ENCODE measurements at places on chromosomes 13 and 19.

DNA sequence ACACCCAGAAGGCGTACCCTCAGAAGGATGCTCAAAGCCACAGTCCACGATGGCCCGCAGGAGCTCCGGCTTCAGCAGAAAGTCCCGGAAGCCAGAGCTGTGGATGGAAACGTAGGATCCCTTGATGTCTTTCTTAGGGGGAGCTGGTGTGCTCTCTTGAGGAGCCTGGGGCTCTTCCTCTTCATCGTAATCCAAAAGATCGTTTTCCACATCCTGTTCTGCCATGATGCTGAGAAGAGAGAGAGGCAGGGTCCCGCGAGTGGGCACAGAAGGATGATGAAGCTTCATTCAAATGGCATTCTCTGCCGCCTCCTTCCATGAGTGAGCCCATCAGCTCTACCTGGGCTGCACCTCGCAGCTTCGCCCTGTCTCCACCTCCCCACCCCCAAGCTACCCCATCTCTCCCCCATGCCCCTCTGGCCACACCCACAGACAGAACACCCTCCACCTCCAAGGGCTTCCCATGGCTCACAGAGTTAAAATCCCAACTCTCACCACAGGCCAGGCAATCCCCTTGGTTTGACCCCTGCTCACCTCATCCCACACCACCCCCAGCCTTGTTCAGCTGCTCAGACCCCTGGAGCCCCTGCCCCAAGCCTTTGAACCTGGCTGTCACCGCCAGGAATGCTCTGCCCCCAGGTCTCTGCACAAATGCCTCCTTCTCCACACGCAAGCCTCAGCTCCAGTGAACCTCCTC lies 6.0 kb downstream of the DDX39A start:
- no peak for DNase-seq

DNA sequence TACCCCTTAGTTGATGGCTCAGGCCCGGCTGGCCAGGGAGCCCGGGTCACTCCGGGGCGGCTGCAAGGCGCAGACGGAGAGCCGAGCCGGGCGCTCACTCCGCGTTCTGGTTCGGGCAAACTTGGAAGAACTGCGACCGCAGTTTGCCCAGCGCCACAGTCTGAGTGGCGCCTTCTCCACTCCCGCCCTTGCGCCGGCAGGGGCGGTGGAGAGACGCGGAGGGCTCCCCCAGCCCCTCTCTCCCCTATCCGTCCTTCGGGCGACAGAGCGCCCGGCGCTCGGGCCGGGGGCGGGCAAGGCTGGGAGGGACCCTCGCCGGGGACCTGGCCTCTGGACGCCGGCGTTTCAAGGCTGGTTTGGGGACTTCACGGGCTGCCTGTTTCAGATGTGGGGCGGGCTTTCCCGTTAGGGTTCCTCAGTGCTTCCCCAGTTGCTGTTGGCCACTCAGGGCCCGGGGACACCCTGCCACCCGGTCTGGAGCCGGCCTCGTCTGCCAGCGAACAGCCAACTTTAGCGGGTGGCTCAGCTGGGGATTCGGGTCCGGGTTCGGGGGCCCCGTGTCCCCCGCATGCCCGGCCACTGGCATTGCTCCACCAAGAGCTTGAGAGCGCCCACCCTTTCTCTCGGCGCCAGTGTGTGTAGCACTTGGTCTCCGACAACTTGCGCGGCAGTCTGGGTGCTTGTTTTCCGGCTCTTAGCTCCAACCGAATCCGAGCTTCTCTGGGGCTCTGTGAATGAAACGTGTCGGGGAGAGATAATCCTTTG lies 1.5 kb downstream of the GPC6 start:
- peak; percentile 50 for DNase-seq

- no peak for DNase-seq
Observed at GRCh38 chr19:57887195-57887941, 1.5 kb downstream of the ZNF814 start.

DNA sequence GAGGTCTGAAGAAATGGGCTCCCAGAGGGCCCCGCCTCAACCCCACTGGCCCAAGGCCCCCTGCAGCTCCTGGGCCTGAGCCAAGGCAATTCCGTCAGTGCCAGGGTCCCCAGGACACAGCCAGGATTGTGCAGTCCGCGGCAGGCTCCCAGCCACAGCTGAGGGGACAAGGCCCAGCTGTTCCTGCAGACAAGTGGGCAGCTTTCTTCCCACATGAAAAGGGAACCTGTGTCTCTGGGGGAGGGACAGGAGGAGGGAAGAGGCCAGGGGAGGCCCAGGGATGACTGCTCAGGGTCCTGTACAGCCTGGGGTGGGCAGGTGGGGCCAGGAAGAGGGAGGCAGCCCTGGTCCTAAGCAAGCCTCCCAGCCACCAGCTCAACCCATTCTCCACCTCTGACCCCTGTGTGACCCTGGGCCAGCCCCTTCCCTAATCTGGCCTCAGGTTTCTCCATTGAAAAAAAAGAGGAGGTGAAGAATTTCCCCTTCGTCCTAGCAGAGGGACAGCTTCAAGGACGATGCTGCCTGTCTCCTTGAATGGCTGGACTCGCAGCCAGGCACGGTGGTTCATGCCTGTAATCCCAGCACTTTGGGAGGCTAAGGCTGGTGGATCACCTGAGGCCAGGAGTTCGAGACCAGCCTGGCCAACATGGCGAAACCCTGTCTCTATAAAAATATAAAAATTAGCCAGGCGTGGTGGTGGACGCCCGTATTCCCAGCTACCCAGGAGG lies 20.5 kb upstream of the VSTM2B start:
- DNase-seq = no peak

DNA sequence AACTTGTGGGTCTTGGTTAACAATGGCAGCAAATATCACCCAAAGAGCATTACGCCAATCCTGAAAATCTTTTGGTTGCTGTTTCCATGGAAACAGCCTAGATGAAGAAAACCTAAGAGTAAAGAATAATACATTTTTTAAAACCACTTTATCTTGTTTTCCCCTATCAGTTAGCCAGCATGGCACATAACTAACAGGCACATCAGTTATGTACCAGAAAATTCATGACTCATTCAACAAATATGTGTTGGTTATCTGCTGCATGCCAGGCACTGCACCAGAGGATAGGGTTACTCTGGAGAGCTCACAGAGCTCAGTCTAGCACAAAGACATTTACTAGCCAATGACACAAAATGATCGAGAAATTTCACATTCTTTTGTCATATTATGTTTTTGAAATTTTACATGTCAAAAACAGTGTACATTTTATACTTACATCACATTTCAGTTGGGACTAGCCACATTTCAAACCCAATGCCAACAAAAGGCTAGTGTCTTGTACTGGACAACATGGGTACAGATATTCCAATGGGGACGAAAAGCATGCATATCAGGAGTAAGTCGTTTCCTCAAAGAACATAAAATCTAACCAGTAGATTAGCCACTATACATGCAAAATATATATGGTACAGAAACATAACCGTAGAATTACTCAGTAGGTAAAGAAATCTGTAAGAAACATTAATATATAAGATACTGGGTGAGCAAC lies 20.3 kb downstream of the LNX2 start:
- no peak for DNase-seq

DNA sequence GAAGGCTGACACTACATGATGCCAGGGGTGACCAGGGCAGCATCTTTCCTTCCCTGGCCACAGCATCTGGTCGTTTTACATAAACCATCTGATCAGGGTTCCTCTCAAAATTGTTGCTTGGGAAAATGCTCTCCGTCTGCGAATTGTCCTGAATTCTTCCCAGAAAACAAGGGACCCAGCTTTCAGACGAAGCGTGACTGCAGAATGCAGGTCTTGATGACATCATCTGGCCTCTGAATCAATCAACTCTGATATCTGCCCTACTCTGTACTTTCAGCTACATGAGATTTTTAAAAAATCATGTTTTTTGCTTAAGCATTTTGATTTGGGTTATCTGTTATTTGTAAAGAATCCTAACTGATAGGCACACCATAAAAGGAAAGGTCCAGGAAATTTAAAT lies 246.6 kb upstream of the IRS2 start:
- no peak for DNase-seq

- DNase-seq = no peak
Observed at GRCh38 chr19:56261145-56261544, 11.4 kb upstream of the EDDM13 start.

DNA sequence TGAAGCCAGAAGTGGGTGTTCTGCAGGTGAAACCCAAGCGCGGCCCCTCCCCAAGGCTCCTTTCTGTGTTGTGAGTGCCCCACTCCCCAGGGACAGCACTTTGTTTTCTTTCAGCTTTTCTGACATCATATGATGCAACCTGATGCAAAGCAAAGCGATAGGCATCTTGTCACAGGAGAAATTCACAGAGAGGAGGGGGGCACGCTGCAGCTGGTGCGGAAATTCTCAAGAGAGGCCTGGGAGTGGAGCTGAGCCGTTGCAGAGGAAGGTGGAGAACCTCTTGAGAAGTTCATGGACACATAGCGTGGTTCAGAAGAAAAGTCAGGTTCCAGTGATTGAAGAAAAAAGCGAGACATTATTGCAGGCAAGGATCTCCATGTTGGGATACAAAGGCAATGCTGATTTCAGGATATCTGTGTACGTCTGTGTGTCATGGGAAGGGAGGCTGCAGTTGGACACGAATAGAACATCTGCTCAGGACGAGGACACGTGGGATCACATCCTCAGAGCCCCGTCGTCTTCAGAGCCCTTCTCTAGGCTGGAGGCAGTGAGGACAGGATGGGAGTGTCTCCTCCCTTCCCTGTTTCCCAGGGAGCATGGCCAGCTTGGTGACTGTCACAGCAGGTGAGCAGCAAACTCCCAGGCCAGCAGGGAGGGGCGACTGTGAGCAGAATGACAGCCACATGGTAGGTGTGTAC lies 79.2 kb downstream of the IRS2 start:
- DNase-seq = peak; percentile 83

DNA sequence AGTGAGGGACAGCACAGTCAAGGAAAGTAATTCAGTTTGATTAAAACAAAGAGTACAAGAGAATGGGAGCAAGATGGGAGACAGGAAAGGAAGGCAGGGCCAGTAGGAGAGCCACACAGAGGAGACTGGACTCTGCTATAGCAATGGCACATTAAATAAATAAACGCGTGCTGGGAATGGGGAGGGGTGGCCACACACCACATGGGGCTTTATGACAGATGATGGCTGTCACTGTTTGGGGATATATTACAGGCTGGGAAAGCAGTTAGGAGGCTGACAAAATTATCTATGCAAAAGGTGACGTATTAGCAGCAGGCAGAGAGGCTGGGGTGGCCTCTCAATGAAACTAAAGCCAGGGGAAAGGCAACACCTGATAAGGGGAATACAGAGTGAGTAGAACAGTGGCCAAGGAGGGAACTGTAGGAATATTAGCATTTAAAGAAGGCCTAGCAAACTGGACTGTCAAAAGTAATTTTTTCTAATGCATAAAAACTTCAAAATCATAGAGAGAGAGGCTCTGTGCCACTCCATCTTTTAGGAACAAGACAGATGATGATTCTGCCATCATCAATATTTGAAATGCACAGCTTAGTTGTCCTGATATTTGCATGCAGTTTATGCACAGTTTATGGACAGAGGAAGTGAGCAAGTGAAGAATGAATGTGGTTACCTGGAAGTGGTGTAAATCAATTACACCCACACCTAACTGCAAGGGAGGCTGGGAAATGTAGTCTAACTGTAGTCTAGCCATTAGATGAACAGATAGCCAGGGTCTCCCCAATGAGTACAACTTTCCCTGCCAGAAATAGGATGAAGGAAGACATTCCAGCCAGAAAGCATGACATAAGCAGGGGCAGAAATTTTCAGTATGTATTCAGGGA lies 346.5 kb downstream of the FOXO1 start:
- DNase-seq = no peak

- no peak for DNase-seq
Observed at GRCh38 chr19:14003251-14004055, 2.7 kb downstream of the RFX1 start.

DNA sequence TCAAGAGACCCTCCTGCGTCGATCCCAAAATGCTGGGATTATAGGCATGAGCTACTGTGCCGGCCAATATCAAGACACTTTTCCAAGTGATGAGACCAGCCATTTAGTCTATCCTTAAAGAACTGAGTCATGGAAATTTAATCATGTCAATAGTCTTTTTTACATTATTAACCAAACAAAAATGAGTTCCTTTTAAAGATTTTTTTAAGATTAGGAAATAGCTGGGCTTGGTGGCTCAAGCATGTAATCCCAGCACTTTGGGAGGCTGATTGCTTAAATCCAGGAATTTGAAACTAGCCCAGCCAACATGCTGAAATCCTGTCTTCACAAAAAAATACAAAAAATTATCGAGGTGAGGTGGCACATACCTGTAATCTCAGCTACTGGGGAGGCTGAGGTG lies 16.7 kb upstream of the ZNF564 start:
- no peak for DNase-seq

- no peak for DNase-seq
Observed at GRCh38 chr13:33281951-33282595, 3.5 kb downstream of the STARD13 start.

- no peak for DNase-seq
Observed at GRCh38 chr19:42280815-42281145, 11.7 kb downstream of the CIC start.

DNA sequence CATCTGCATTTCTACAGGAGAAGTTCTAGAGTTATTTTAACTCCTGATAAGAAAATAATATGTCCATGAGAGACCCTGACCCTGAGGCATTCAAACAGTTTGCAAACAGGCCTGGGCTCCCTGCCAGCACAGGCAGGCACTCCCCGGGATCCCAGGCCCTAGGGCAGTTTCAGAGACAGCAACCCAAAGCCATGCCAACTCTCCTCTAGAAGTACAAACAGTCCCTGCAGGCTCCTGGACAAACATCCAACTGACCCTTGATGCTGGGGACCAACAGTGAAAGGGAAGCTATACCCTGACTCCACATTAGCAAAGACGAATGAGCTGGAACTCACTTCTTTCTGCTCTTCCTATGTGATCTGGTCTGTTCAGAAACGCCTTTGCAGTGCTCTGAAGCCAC lies 44.8 kb downstream of the CCDC70 start:
- no peak for DNase-seq

DNA sequence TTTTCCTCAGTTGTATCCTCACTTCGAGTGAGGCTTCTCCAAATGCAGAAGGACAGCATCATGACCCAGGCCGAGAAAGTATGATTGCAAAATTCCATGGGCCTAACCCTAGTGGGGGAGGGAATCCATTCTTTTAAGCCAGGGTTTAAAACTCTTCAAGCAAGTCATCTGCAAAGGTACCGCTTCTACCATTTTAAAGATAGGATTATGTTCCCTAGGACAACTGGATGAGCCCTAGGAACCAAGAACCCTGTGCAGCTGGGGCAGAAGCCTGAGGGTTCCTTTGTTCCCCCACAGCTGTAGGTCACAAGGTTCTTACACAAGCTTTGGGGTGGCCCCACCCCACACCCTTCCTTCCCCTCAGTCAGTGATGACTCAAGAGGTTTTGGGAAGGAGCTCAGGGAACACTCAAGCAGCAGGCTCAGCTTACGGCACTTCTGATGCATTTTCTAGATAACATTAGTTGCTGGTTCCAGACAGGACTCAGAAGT lies 13.5 kb downstream of the ARL11 start:
- DNase-seq = no peak

Data from NCI-H2107 (cell line).